NCI-H2081 treated with DMSO at 0.1 percent for 48 hours (cell line): ENCODE measurements at places on chromosomes 4 and X.

GRCh38 chr4:34417160-34417559 lies 1827.2 kb downstream of the ARAP2 start:
- no peak for DNase-seq

DNA sequence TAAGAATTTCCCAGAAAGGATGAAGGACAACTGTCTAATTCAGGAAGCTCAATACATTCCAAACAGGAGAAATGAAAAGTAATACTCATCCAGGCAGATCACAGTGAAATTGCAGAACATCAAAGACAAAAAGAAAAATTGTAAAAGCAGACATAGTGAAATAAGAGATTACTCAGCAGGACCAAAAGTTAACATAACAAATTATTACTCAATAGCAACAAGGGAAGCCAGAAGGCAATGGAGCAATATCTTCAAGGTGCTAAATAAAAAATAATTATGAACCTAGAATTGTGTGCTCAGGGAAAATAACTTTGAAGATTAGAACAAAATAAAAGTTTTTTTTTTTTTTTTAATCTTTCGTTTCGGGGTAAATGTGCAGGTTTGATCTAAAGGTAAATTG lies 30.5 kb upstream of the ENPP6 start:
- DNase-seq = no peak

DNA sequence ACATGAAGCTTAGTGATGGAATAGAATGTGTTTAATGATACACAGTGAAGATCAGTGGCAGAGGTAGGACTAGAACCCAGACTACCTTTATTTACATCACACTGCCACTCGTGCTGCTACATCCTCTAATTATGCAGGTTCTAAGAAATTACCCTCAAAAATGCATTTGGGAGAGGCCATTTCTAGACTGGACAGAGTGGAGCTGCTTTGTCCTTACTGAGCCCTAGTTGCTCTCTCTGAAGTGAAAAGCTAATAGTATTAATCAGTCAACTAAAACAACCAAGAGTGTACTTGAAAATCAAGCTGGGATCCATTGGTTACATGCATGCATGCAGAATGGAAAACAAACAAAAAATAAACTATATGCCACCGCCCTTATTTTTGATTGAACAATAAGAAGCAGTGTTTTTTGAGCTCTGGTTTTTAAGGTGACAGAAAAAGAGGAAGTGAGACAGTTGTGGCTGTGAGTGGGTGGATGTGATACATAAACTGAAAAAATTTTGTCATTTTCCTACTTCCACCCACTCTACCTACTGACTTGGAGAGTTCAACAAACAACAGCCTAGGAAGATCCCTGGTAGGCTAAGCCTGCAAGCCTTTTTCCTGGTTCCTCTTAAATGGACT lies 6.8 kb upstream of the VSIG4 start:
- no peak for DNase-seq

DNA sequence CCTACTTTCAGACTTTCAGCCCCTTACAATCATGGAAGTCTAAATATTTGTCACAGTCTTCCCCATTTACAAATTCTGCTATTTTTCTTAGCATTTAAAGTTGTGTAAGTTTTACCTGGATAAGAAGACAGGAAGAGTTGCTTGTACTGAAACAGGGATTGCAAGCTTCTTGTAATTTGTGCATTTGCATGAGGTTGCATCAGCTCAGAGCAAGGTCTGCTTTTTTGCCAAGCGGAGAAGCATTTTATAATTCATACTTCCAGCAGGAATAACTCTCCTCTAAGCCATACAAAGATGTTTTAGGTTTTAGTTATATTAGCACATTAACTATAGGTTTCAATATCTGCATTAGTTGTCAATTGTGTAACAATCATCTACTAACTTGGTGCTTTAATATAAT lies 922.0 kb upstream of the PABPC4L start:
- no peak for DNase-seq
